Stimulated activated CD8-positive, alpha-beta memory T cell treated with anti-CD3 and anti-CD28 coated beads, Interleukin-7, amount 100 ng/mL, for 1 hour (primary cell): ENCODE measurements at places on chromosomes 13 and 19.

DNA sequence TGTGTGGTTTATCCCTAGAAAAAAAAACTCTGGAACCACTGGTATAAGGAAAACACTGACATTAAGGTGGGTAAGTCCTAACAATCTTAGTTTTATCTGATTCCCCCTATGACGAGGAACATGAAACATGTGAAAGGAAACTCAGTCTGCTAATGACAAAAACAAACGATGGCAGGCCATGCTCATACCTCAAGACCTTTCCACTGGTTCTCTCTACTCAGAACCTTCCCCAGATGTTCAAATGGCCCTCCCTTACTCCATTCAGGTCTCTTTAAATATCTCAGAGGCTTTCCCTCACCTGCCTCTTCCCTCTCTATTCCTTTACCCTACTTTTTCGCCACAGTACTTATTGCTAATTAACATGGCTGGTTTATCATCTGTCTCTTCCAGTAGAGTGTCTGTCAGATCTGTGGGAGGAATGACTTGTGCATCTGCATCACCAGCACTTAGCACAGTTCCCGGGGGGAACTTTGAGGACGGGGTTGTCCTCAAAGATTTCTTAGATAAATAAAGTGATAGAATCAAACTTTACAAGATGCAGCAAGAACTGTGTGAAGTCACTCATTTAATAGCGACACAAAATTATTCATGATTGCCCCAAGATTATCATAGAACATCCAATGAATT is 1.5 kb downstream of the TUBGCP3 start:
- no peak for DNase-seq

- no peak for DNase-seq
Observed at GRCh38 chr13:20588529-20589110, 21.7 kb downstream of the IFT88 start.

GRCh38 chr13:25846222-25846984 is 205.4 kb downstream of the SHISA2 start:
- DNase-seq: no peak

DNA sequence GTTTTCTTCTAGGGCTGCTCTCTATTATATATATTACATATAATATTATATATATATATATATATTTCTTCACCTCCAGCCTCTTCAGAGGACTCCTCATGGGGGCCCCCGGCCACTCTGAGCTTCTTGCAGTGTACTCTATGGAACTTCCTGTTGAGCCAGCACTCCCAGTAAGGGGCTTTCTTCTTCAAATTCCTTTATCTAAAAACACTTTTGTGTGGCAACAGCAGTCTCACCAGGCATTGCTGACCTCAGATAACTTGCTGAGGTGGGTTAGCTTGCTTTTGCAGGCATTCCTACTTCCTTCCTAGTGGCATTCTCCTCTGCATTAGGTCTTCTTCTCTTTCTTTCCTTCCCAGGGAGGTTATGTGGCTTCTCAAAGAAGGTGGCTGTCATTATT is 381.5 kb downstream of the MYO16 start:
- DNase-seq: no peak

DNA sequence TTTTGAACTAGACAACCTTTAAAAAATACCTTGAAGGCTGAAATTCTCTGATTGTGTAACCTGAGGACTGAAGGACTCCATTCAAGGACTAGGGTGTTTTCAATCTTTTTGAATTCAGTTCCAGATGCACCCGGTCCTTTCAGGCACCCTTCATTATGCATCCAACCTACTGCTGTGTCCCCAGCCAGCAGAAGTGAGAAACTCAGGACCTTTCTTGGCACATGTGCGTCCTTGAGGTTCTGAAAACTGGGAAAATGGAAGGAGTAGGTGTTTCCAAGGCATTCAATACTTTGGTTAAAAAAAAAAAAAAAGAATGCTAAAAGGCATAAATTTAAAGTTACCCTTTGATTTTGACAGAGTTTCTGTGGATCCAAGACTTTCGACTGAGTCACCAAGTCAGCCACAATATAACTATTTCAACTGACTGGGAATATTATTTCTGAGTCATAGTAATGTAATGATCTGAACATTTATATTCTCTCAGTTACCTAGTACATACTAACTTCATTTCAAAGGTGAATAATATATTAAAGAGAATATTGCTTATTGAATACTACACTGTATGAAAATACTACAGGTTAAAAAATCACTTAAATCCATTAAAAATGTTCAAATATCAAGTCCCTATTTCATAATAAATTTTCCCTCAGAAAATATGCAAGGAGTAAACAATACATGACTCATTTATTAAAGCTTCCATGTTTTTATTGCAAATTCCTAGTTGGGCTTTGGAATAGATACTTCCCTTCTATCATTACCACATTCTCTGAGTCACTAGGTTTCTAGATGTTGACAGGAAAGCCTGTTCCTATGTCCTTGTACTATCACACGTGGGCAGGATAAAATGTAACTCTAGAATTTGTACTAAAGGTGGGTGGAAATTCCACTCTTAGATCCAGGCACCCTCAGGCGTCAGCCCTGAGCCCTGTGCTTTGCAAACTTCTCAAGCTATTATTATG is 2.4 kb upstream of the ITGBL1 start:
- no peak for DNase-seq

DNA sequence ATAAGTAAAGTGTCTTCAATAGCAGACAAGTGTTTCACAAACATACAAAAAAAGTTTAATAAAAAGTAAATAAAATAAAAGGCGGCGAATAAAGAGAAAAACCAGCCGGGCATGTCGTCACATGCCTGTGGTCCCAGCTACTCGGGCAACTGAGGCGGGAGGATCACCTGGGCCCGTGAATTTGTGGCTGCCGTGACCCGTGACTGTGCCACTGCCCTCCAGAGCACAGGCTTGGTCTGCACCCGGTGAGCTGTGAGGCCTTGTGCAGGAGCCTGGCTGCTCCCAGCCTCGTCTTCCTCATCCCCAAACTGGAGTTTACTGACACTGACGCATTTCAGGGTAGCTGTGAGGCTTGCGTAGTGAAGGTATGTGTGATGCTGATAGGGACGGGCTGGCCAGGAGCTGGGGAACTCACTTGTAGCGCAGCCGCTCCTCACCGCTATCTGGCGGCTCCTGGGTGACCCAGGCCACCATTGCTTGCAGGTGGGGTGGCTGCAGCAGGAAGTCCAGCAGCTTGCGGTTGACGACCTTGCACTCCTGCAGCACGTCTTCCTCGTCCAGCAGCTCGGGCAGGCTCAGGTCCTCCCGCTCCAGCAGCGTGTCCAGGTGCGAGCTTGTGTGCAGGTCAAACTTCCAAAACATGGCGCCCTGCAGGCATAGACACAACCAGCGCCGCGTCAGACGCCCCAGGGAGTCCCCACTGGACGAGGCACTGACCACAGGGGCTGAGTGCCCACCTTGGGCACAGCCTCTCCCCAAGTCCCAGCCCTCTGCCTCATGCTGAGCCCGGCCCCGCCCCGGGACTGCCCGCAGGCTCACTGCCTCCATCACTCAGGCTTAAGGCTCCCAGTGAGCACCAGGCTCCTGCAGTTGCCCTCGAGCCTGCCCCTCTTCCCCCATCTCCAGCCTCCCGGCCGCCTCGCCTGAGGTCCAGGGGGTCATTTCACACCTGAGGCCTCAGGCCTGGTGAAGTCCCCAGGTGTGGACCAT is 12.1 kb downstream of the PPP6R1 start:
- DNase-seq: no peak

GRCh38 chr13:99382428-99383133 is 75.4 kb upstream of the GPR183 start:
- no peak for DNase-seq

DNA sequence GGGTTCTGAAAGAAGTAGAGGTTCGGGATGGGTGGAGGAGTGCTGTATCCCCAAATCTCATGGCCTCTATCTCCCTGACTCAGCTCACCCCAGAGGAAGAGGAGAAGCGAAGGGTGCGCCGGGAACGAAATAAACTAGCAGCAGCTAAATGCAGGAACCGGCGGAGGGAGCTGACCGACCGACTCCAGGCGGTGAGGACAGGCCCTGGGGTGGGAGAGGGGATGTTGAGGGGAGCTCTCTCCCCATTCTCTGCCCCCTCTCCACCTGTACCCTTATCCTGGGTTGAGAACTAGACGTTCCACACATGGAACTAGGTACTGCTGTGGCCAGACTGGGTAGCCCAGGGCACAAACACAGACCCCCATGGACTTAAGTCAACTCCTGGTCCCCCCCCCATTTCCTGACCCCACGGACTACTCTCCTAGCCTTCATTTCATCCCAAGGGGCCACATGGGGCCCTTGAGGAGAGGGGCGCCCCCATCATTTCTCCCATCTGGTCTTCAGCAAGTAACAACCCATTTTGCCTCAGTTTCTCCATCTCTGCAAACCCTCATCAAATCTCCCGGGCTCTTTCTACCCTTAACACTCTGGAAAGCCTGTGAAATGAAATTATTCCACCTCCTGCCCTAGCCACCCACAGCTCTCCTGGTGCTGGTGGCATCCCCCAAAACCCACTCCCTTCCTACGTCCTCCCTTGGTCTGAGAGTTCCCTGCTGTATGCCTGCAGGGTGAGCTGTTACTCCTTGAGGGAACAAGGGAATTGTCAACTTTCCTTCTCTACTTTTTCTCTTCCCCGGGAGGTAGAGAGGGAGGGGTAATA is 3.5 kb downstream of the FOSB start:
- no peak for DNase-seq

GRCh38 chr13:20938302-20938701 is 35.8 kb upstream of the XPO4 start:
- no peak for DNase-seq

- no peak for DNase-seq
Observed at GRCh38 chr13:24131749-24132148, 28.8 kb upstream of the SPATA13 start.

- no peak for DNase-seq
Observed at GRCh38 chr19:36460046-36460445, 29.3 kb downstream of the ZNF566 start.

GRCh38 chr19:47729799-47730520 is 15.4 kb upstream of the NOP53 start:
- no peak for DNase-seq

- DNase-seq: no peak
Observed at GRCh38 chr13:75934889-75935288, 298.8 kb downstream of the LMO7 start.

DNA sequence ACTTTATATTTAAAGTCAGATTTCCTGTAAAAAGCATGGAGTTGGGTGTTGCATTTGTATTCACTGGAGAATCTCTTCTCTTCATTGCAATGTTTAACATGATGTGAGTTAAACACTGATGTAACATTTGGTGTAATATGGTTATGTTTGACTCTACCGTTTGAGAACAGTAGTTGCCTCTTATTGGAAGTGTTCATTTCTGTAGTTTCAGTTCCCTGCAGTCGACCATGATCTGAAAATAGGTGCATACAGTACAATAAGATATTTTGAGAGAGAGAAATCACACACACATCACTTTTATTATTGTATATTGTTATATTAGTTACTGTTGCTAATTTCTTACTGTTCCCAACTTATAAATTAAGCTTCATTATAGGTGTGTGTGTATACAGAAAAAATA is 105.2 kb upstream of the SPACA7 start:
- no peak for DNase-seq

- DNase-seq: no peak
Observed at GRCh38 chr19:28730791-28731512, 482.0 kb downstream of the UQCRFS1 start.

DNA sequence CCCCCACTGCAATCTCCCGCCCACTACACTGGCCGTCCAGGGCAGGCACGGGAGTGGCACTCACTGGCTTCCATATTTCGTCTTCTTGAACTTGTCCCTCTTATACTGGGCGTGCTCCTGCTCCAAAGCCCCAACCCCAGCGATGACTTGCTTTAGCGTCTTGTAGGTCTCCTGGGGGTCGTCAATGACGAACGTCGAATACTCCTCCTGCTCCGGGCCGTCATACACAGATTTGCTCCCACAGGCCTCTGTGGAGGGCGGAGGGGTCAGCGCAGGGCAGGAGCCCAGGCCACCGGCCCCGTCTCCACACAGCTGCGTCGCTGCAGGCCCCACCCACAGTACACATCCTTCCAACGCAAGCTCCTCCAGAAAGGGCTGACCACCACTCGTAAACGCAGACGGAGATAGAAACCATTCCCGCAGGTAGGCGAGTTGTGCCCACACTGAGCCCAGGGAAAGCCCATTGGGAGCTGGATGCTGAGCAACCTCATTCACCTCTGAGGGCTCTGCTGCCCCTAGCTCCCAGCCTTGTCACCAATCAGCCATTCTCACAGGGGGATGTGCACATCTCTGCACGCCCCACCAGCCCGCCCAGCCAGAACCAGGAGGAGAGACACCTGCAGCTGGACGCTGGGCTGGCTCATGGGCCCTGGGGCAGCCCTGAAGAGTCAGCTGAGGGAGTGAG is 7.9 kb upstream of the C13orf46 start:
- no peak for DNase-seq

DNA sequence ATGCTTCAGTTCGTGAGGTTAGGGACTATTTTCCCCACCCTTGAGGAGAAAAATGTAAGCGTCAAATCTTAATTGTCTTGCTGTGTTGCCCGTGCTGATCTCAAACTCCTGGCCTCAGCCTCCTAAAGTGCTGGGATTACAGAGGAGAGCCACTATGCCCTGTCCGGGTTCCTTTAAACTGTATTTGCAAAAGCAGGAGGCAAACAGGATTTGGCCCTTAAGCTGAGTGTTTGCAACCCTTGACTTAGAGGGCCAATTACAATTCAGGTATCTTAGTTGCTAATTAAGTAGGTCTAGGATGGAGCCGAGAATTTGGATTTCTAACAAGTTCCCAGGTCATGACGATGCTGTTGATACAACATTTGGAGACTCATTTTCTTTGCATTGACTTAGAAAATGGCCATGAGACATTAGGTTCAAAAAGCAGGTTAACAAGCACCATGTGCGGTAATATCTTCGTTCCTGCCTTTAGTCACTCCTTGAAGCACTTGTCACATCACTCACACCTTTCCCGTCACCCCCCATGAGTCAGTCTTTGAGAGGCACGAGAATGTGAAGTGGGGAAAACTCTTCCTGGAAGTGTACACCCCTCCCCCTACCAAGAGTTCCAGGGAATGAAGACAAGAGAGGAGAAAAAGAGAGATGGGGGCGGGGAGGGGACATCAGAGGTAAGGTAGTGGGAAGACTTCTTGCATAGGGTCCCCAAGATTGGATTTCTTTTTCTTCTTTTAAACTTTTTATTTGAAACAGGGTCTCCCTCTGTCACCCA is 2.6 kb downstream of the NAPSA start:
- DNase-seq: no peak

GRCh38 chr19:2739602-2740313 is at the start of gene SLC39A3:
TSS of gene SLC39A3 (minus strand) at chr19:2740017. CDS start at chr19:2737257, 2,760 bp downstream.
- DNase-seq: peak; percentile 98

DNA sequence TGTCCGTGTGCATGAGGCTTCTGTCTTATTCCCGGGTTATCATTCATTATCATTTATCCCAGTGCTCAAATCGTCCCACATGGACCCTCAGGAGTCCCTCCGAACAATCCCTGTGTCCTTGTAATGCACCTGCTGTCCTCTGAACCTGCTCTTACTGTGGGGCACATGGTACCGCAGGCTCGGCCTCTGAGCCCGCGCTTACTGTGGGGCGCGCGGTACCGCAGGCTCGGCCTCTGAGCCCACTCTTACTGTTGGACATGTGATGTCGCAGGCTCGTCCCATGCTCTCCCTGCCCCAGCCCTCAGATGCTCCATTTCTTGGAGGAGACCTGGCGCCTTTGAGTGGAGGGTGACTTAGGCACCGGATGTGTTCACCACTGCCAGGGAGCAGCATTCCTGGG is 16.8 kb upstream of the ZNF554 start:
- no peak for DNase-seq

GRCh38 chr13:114130131-114130836 is 2.1 kb downstream of the RASA3 start:
- DNase-seq: no peak

- DNase-seq: no peak
Observed at GRCh38 chr19:2326699-2327360, 1.6 kb downstream of the LSM7 start.
